ENCODE measurements at places on chromosomes 1 and 21.
A peak's percentile ranks its signal among the peaks of the same experiment; 100 is the strongest.

DNA sequence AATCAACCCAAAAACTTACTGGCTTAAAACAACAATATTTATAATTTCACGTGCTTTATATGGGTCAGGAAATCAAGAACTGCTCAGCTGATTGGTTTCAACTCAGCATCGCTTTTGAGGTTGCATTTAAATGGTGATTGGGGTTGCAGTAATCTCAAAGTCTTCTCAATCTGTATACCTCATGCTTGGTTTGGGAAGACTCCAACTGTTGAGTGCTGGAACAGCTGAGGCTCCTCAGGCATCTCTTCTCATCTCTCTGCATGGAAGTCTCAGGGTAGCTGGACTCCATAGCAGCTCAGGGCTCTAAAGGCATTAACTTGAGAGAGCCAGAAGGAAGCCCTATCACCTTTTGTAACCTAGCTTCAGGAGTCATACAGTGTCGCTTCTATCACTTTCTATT, 35.1 kb downstream of the AK5 start:
- DNase-seq, result no peak

DNA sequence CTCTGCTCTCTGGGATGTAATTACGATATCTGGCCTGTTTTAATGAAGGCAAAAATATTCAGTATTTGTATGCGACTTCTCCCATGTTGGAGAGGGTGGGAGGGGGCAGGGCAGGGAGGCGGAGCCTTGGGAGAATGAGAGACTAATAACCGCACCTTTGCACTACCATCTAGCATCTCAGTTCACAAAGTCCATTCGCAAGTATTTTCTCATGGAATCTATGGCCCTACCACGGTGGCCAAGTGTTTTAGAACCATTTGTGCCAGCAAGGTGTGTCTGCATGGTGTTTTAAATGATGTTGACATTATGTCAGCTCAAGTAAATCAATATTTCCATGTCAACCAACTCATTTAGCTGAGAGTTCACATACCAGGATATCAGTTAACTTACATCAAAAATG, 14.3 kb upstream of the BLACAT1 start:
- DNase-seq, result no peak

GRCh38 chr21:34351786-34352241, 12.0 kb upstream of the KCNE2 start:
- DNase-seq, result peak; percentile 79

DNA sequence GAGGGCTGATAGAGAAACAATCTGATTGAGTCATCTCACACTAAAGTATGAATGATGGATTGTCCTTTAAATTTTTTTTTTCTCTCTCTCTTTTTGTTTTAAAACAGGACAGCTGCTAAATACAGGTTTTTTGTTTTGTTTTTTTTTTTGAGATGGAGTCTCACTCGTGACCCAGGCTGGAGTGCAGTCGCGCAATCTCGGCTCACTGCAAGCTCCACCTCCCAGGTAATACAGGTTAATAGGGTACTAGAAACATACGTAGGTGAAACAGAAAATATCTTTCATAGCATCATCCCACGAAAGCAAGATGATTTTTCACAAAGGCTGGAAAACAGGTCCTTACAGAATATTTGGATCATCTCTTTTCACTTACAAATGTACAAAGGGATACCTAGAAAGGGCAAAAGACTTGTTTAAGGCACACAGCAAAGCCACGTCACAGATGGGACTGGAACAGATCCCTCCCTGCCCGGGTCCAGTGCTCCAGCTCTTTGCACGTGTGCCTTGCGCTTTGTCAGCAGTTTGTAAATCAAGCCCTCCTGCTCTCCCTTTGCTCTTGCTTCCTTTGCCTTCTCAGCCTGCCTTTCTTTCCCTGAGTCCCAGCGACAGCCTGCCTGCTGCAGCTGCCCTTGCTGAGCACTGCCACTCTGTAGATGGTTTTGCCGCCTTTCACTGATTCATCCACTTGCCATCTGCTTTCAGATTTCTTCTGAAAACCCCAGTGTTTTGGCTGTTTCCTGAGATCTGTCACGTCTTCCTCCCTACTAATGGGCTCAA, 171.3 kb upstream of the BEND5 start:
- peak; percentile 10 for DNase-seq

Measured in ELF-1 (cell line).